ENCODE measurements at places on chromosomes 3 and 15. TPM values are rescaled to one million over a fixed set of nuclear protein-coding genes. Genes with fewer than 3 reads are reported as not detected.
A peak's percentile ranks its signal among the peaks of the same experiment; 100 is the strongest.

DNA sequence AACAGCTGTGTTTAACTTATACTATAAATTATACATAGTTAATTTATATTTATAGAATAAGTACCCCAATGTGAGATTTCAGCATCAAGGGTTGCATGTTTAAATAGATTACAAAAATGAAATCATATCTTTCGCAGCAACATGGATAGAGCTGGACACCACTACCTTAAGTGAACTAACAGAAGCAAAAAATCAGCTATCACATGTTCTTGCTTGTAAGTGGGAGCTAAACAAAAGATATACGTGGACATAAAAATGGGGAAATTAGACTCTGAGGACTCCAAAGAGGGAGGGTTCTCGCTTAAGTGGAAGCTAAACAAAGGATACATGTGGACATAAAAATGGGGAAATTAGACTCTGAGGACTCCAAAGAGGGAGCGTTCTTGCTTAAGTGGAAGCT is 626.5 kb upstream of the DPPA4 start:
- DNase-seq = no peak
- no peak overlapping the region for H3K27ac ChIP-seq
- no peak overlapping the region for H3K4me3 ChIP-seq
- H3K4me1 ChIP-seq = no peaks in the 10 kb centered on the region
- H3K27me3 ChIP-seq = no peaks in the 10 kb centered on the region
- H3K36me3 ChIP-seq = no peaks in the 10 kb centered on the region

MKRN2OS gene
- 0.48 TPM for polyA plus RNA-seq

GRCh38 chr15:96150254-96150653 is 180.2 kb upstream of the NR2F2 start:
- no peak overlapping the region for H3K4me3 ChIP-seq
- H3K27me3 ChIP-seq = peaks cover 4% of the 10 kb centered on the region
- H3K4me1 ChIP-seq = no peaks in the 10 kb centered on the region
- no peak overlapping the region for H3K27ac ChIP-seq
- DNase-seq = no peak

- H3K36me3 ChIP-seq = no peaks in the 10 kb centered on the region
- peaks cover 12% of the 10 kb centered on the region for H3K4me1 ChIP-seq
- no peak for DNase-seq
- H3K27ac ChIP-seq = peak overlapping the region; percentile 81
These were observed 44.6 kb downstream of the CCNL1 start for GRCh38 chr3:157115069-157116006.

CELSR3 gene
- 0.21 TPM for polyA plus RNA-seq

DNA sequence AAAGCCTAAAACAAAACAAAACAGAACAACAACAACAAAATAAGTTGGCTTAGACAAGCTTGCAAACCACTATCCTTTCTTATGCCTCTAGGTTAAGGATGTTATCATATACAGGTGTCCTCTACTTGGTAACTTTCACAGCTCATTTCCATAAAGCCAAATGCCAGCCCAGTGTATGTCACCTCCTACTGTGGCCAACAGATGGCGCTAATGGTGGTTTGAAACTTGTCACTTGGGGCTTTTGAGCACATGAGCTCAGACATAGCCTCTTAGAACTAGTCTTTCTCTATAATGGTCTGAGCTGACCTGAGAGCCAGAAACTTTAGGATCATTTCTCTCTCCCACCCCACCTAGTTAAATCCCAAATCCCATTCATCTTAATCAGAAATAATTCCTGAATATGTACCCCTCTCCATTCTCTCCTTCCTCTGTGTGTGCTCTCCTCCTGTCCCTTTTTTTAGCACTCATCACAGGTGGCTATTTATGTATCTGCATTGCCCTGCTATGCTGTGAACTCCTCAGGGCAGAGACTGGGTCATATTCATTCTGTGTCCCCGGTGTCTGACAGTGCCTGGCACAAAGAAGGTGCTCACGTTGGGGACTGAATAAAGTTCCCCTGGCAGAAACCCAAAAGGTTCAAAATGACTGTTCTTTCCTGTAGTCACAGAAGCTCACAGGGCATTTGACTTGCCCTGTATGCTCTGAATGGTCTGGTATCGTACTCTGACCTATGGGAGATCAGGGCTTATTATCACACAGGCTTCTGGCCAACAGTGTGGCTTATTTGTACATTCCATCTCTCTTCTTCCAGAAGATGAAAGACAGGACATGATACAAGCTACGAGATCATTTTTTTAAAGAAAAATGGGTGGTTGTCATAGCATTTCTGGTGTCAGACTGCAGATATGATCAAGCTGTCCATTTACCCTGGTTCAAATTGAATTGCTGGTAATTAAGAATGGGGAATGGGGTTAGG is 319.3 kb upstream of the AZI2 start:
- peak overlapping the region; percentile 44 for H3K4me3 ChIP-seq
- DNase-seq = peak; percentile 62
- H3K27me3 ChIP-seq = no peaks in the 10 kb centered on the region
- peaks cover 25% of the 10 kb centered on the region for H3K4me1 ChIP-seq
- H3K36me3 ChIP-seq = no peaks in the 10 kb centered on the region
- H3K27ac ChIP-seq = peak overlapping the region; percentile 67

- H3K4me1 ChIP-seq = no peaks in the 10 kb centered on the region
- no peak overlapping the region for H3K4me3 ChIP-seq
- H3K27me3 ChIP-seq = peaks cover 7% of the 10 kb centered on the region
- no peak for DNase-seq
These were observed 59.1 kb downstream of the FBLN2 start for GRCh38 chr3:13607821-13608597.

GRCh38 chr3:134937256-134938028 is 142.4 kb downstream of the EPHB1 start:
- H3K4me1 ChIP-seq = no peaks in the 10 kb centered on the region
- no peaks in the 10 kb centered on the region for H3K27me3 ChIP-seq
- no peak for DNase-seq
- no peak overlapping the region for H3K27ac ChIP-seq
- H3K4me3 ChIP-seq = no peak overlapping the region

GRCh38 chr3:58093574-58094195 is 85.5 kb downstream of the FLNB start:
- H3K27me3 ChIP-seq = no peaks in the 10 kb centered on the region
- H3K27ac ChIP-seq = no peak overlapping the region
- peaks cover 5% of the 10 kb centered on the region for H3K4me1 ChIP-seq
- H3K4me3 ChIP-seq = no peak overlapping the region
- H3K36me3 ChIP-seq = peaks cover 17% of the 10 kb centered on the region
- DNase-seq = no peak

KBTBD13 gene
- polyA plus RNA-seq = 0.12 TPM

DPPA2 gene
- not detected for polyA plus RNA-seq

EIF3J gene
- polyA plus RNA-seq = 213 TPM

- H3K27me3 ChIP-seq = no peaks in the 10 kb centered on the region
- H3K4me1 ChIP-seq = no peaks in the 10 kb centered on the region
- no peak overlapping the region for H3K4me3 ChIP-seq
- no peak overlapping the region for H3K27ac ChIP-seq
- no peaks in the 10 kb centered on the region for H3K36me3 ChIP-seq
- DNase-seq = no peak
These were observed 237.1 kb upstream of the CFAP20DC start for GRCh38 chr3:59286791-59287531.

RYR3 gene
- polyA plus RNA-seq = 8.3 TPM

DNA sequence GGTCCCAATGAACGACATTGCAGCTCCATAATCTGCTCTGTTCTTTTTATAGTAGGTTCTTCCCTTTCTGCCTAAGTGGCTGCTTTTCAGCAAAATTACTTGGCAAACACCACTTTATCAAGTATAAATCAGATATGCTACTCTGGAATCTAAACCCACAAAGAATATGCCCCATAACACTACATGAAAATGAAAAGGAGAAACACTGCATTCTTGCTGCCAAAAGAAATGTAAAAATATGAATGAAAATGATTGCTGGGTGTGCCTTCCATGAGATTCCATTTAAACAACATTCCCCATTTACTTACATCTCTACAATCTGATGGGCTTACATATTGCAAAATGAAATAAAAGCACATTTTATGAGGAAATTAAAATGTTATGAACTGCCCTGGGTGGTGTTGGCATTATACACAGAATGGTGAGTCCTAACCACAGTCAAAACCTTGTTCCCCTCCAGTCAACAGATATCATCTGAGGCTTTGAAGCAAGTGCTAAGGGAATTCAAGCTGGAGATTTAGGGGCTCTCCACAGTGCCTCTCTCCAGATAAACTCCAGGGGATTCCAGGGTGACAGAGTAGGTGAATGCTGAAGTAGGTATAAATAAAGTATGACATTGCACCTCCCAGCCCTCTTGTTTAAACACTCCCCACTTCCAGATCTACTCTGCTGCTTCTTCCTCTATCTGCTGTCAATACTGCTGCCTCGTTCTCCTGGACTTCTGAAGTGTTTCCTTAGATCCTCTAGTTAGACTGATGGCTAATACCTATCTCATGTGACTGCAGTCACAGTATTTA is 136.5 kb downstream of the RORA start:
- H3K27me3 ChIP-seq = no peaks in the 10 kb centered on the region
- no peaks in the 10 kb centered on the region for H3K36me3 ChIP-seq
- no peak overlapping the region for H3K4me3 ChIP-seq
- peaks cover 51% of the 10 kb centered on the region for H3K4me1 ChIP-seq
- H3K27ac ChIP-seq = peak overlapping the region; percentile 16

GRCh38 chr3:193388361-193388760 is 9.8 kb upstream of the ATP13A5 start:
- no peaks in the 10 kb centered on the region for H3K36me3 ChIP-seq
- H3K27ac ChIP-seq = no peak overlapping the region
- no peak overlapping the region for H3K4me3 ChIP-seq
- H3K27me3 ChIP-seq = no peaks in the 10 kb centered on the region
- H3K4me1 ChIP-seq = no peaks in the 10 kb centered on the region

DNA sequence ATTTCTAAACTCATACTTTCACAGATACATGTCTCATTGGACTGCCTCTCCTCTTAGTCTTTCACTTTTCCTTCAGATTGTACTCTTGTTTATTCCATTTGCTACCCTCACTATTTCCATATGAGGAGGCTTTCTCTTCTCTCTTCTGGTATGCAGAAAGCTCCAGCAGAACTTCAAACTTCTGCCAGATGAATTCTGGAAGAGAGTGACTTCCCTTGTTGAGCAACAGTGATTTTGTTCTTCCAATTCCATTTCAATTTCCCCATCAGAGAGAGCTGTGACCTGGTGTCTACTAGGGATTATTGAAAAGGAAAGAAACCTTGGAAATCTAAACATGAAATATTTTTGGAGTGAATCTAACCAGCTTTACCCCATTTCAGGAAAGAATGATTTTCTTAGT is 523.2 kb upstream of the ZNF717 start:
- no peak for DNase-seq
- H3K27me3 ChIP-seq = no peaks in the 10 kb centered on the region
- no peaks in the 10 kb centered on the region for H3K36me3 ChIP-seq
- no peak overlapping the region for H3K4me3 ChIP-seq

DNA sequence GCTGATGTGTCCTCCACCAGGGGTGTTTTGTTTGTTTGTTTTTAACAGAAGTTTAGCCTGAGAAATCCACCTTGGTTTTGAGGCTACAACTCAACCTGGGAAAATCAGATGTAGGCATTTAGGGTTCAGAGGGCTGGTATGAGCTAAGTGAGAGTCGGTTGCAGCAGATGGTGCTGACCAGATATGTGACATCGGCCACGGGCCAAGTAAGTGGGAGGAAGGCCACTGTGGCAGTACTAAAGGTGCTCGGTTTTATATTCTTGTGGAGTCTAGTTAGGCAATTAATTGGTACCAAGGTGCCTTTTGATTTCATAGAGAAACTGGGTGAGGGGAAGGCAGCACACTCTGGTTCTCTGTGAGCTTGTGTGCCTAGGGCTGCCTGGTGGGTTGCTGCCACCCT is 10.5 kb downstream of the MTMR14 start:
- no peak overlapping the region for H3K4me3 ChIP-seq
- H3K36me3 ChIP-seq = peaks cover 100% of the 10 kb centered on the region
- no peak for DNase-seq
- no peak overlapping the region for H3K27ac ChIP-seq

DNA sequence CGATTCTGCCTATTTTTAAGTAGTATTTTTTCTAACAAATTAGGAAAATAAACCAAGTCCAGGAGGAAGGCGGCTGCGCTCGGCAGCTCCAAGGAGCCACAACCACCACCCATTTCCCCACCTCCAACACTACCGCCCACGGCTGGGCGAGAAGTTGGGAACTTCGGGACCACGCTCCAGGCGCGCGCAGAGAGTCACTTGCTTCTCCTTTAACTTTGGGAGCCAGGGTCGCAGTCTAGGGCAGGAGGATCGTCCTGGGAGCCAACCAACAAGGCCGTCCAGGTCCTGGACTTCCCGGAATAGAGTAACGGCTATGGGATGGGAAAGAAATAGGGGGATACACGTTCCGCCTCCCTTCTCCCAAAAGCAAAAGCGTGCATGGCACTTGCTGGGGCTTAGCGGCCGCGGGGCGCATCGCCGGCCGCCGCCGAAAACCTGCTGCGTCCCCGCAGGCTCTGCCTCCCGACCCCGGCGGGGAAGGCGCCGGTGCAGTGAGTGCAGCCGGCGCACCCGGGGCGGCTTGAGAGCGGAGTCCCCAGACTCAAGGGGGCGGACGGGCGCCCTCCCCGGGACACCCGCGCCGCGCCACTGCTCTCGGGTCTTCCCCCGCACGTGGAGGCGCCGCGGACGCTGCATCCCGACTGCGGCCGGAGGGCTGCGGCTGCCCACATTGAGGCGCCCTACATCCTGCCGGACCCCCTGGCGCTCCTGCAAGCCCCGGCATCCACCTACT is 699 bp downstream of the MEGF11 start:
- H3K36me3 ChIP-seq = no peaks in the 10 kb centered on the region
- peaks cover 12% of the 10 kb centered on the region for H3K4me1 ChIP-seq
- DNase-seq = no peak
- no peak overlapping the region for H3K27ac ChIP-seq

SEMA3G gene
- 6.5 TPM for polyA plus RNA-seq

DNA sequence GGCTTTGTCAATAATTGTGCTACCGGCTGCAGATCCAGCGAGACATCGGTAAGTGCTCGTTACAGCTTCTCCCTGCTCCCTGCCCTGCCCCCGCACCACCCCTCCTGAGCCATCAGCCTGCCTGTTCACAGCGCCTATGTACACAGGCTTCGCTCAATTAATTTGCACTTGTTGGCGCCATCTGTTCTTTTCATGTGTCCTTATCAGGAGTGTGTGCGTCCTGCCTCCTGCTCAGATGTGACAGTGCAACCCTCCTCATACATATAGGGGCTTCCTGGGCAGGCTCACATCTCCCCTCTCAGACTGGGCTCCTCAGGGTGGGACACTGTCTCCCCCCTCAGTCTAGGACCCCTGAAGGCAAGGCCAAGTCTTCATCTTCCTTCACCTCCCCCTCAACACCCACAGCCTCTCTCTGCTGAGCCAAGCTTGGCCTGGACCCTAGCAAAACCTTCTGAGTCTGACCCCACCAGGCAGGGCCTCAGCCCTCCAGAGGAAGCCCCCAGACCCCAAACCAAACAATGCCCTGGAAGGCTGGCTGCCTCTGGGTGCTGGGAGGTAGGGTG is 54.9 kb downstream of the CYP11A1 start:
- DNase-seq = no peak
- H3K27me3 ChIP-seq = no peaks in the 10 kb centered on the region
- H3K4me3 ChIP-seq = no peak overlapping the region
- peaks cover 3% of the 10 kb centered on the region for H3K4me1 ChIP-seq
- no peaks in the 10 kb centered on the region for H3K36me3 ChIP-seq

DNA sequence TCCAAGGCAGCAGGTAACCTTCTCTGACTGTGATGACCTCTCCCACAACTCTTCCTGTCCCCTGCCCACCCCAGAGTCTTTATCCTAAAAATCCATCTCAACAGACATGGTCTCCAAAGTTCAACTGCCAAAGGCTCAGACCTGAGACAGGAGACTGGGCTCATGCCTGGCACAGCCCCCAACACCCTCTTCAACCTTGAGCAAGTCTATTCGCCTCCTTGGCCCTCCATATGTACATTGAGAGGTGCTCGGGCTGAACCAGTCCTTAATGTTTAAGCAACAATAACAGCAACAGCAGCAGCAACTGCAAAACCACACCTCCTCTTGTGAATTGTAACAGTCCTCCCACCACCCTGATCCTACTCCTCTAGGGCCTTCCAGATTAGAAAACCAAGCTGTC is 9.9 kb downstream of the FAM3D start:
- H3K27ac ChIP-seq = no peak overlapping the region
- H3K36me3 ChIP-seq = no peaks in the 10 kb centered on the region
- no peaks in the 10 kb centered on the region for H3K4me1 ChIP-seq
- DNase-seq = no peak

GOLGA8S gene
- not detected for polyA plus RNA-seq
